ENCODE measurements at places on chromosomes 6 and 20. TPM values are rescaled to one million over a fixed set of nuclear protein-coding genes. Genes with fewer than 3 reads are reported as not detected.

BMP2 gene
- 3.8 TPM for total RNA-seq

LAMA4 gene
- 68.1 TPM for total RNA-seq

TSHZ2 gene
- total RNA-seq = 15.3 TPM

NKAIN2 gene
- total RNA-seq = not detected

FITM2 gene
- 4.8 TPM for total RNA-seq

SPATS1 gene
- total RNA-seq = not detected

MPIG6B gene
- not detected for total RNA-seq

C20orf202 gene
- not detected for total RNA-seq

CFAP206 gene
- 0.23 TPM for total RNA-seq

RIMS4 gene
- 0.59 TPM for total RNA-seq

SYCP2 gene
- total RNA-seq = 0.70 TPM

NRN1 gene
- total RNA-seq = 8.7 TPM

DLL1 gene
- 1.8 TPM for total RNA-seq

IMPG1 gene
- not detected for total RNA-seq

RRP36 gene
- total RNA-seq = 28.5 TPM

GSTA3 gene
- total RNA-seq = not detected

RCAN2 gene
- 1.2 TPM for total RNA-seq

PAX1 gene
- total RNA-seq = not detected

CST7 gene
- not detected for total RNA-seq

TRIM31 gene
- total RNA-seq = not detected

TCF15 gene
- 0.12 TPM for total RNA-seq

HLA-DQA2 gene
- not detected for total RNA-seq

GLP1R gene
- total RNA-seq = not detected

DDO gene
- 1.7 TPM for total RNA-seq

GRM4 gene
- total RNA-seq = not detected

ABRACL gene
- 16.6 TPM for total RNA-seq

SOX18 gene
- total RNA-seq = 0.08 TPM

THBS2 gene
- 3,001 TPM for total RNA-seq

HS3ST5 gene
- total RNA-seq = not detected

MKKS gene
- 3.2 TPM for total RNA-seq

DEFB132 gene
- total RNA-seq = not detected

CNKSR3 gene
- 5.0 TPM for total RNA-seq

POU5F1 gene
- not detected for total RNA-seq

SLC2A10 gene
- total RNA-seq = 45.4 TPM

HLA-E gene
- total RNA-seq = 210 TPM

TP53TG5 gene
- total RNA-seq = 0.12 TPM

PAK5 gene
- not detected for total RNA-seq

Data from smooth muscle cell of the coronary artery (primary cell).